Glutamatergic neuron (in vitro differentiated cells): ENCODE measurements at places on chromosomes 5 and 9. TPM values are rescaled to one million over a fixed set of nuclear protein-coding genes. Genes with fewer than 3 reads are reported as not detected.
A peak's percentile ranks its signal among the peaks of the same experiment; 100 is the strongest.

DNA sequence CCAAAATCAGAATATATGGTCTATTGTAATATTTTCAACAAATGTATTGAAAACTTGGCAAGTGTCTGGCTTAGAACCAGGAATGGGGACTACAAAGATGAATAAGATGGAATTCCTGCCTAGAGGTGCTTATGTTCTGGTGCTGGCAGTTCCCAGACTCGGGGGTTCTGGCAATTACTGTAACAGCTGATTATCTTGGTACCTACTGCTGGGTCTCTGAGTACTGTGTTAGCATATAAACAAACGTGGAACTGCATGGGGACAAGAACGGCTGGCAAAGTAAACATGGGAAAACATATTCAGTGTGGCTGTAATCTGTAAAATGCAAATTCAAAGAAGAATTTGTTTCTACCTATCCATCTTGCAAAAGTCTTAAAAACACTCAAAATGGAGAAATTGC lies 89.9 kb downstream of the SLC24A2 start:
- peaks cover 3% of the 10 kb centered on the region for H3K4me1 ChIP-seq
- H3K36me3 ChIP-seq = no peaks in the 10 kb centered on the region
- H3K27me3 ChIP-seq = no peaks in the 10 kb centered on the region
- H3K4me3 ChIP-seq = no peak overlapping the region

DNA sequence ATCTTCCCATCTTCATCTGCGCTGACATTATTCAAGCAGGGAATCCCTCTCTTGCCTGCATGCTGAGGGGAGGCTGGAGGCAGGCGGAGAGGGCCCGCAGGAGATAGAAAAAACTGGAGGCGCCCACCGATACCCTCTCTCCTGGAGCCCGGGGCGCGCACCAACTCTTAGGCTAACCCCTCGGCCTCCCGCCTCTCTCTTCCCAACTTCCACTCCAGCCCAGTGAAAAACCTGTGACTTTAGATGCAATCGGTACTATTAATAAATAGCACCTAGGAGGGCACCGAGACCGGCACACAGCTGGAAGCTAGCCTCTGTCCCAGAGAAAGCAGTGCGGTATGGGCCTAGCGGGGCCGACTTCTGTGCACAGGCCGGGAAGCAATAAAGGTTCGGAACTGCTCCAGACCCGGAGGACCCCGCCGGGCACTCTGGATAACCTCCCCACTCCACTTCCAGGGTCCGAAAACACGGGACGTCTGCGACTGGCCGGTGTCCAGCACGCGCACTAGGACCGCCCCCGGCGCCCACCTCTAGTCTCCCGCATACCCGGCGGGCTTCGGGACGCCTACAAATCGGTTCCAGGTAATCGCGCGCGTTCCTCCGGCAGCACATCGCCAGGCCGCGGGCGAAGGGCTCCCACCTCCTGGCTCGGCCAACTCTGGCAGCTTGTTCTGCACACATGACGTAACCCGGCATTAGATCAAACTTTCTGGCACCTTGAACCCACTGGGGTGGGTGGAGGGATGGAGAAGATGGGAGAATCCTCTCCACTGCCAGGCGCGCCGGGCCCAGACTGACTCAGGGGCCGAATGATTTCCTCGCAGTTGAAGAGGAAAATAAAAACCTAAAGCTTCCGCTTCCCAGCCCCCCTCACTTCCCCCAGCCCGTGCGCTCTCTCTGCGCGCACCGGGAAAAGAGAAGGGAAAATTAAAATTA lies 1.4 kb downstream of the EFNA5 start:
- peaks cover 28% of the 10 kb centered on the region for H3K4me1 ChIP-seq
- H3K27ac ChIP-seq = peak overlapping the region; percentile 94
- peak overlapping the region; percentile 90 for H3K4me3 ChIP-seq
- DNase-seq = peak; percentile 53
- H3K36me3 ChIP-seq = no peaks in the 10 kb centered on the region

GRCh38 chr5:109707531-109707930 lies 17.8 kb downstream of the MAN2A1 start:
- H3K4me3 ChIP-seq = no peak overlapping the region
- H3K4me1 ChIP-seq = peaks cover 29% of the 10 kb centered on the region
- DNase-seq = no peak
- H3K27ac ChIP-seq = no peak overlapping the region

GRCh38 chr9:129609486-129610212 lies 11.3 kb downstream of the C9orf50 start:
- peak; percentile 55 for DNase-seq
- peaks cover 23% of the 10 kb centered on the region for H3K4me1 ChIP-seq
- H3K4me3 ChIP-seq = peak overlapping the region; percentile 82
- H3K36me3 ChIP-seq = no peaks in the 10 kb centered on the region
- H3K27me3 ChIP-seq = peaks cover 22% of the 10 kb centered on the region

Gene ANKRD31
- total RNA-seq = 0.42 TPM

Gene SLC4A9
- not detected for total RNA-seq

DNA sequence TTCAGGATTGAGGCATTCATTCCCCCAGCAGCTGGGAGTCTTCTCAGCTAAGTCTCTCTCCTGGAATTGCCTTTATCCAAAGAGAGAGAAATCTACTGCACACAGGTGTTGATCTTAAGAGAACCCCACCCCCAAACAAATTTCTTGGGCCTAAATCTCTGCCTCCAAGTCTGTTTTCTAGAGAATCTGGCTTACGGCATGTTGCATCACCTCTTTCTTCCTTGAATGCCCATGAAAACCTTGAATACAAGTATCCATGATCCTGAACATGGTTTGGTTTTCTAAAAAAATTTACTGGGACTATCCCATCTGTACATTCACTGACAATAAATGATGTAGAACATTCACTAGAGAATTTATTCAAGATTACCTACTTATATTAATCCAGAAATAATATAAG lies 401.6 kb downstream of the PDE4D start:
- peaks cover 3% of the 10 kb centered on the region for H3K4me1 ChIP-seq
- no peaks in the 10 kb centered on the region for H3K27me3 ChIP-seq
- no peak for DNase-seq
- H3K4me3 ChIP-seq = no peak overlapping the region
- no peaks in the 10 kb centered on the region for H3K36me3 ChIP-seq

DNA sequence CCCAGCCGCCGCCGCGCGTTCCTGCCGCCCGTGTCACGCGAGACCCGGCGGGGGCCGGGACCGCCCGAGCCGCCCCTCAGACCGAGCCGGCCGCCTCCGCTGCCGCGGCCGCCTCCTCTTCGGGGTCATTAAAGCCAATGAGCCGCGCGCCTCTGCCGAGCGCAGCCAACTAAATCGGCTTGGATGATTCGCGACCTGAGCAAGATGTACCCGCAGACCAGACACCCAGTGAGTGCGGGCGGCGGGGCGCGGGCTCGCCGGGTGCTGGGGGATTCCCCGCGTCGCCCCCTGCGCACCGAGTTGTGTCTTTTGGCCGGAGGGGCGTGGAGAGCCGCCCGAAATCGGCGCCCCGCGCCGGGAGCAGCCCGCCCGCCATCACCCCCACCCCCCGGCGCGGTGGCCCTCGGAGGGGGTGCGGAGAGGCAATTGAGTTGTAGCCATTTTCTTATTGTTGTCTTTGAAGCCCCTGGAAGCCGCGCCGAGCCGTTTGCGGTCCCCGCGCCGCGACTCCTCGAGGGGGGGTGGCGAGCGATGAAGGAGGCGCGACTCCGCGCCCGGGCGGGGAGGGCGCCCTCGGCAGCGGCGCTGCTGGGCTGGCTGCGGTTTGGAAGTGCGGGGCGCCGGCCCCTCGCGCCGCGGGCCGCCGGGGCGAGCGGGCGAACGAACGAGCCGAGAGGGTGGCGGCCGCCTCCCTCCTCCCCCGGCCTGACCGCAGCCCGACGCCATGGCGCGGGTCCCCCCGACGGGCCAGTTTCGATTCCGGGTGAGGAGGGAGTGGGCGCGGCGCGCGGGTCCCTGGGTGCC lies 1.0 kb downstream of the TLE4 start:
- peaks cover 7% of the 10 kb centered on the region for H3K27me3 ChIP-seq
- peaks cover 22% of the 10 kb centered on the region for H3K4me1 ChIP-seq
- H3K36me3 ChIP-seq = peaks cover 5% of the 10 kb centered on the region
- no peak overlapping the region for H3K27ac ChIP-seq
- DNase-seq = peak; percentile 71

DNA sequence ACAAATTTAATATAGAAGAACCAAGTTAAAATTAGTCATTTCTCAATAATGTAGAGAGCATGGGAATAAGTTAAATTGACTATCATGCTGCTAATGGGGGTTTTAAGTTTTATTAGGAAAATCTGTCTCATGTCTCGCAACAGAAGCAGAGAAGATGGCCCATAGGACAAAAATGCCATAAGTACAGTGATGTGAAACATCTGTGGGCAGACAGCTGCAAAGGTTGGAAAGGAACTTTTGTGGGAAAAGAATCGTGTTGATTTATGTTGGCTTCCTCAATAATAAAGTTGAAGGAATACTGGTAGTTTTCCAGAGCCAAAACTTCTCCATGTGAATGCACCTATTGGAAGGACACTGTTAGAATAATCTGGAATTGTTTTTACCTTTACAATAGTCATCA lies 44.8 kb downstream of the VCAN start:
- peaks cover 3% of the 10 kb centered on the region for H3K4me1 ChIP-seq
- no peak for DNase-seq
- H3K4me3 ChIP-seq = no peak overlapping the region
- no peak overlapping the region for H3K27ac ChIP-seq
- H3K27me3 ChIP-seq = no peaks in the 10 kb centered on the region

- H3K36me3 ChIP-seq = no peaks in the 10 kb centered on the region
- peaks cover 4% of the 10 kb centered on the region for H3K4me1 ChIP-seq
- no peak overlapping the region for H3K27ac ChIP-seq
- no peaks in the 10 kb centered on the region for H3K27me3 ChIP-seq
- DNase-seq = no peak
- no peak overlapping the region for H3K4me3 ChIP-seq
These were observed 83.3 kb upstream of the NEK6 start for GRCh38 chr9:124174433-124174832.

GRCh38 chr9:73805853-73806458 lies 654.3 kb downstream of the ANXA1 start:
- no peaks in the 10 kb centered on the region for H3K4me1 ChIP-seq
- H3K4me3 ChIP-seq = no peak overlapping the region
- no peaks in the 10 kb centered on the region for H3K36me3 ChIP-seq
